ENCODE measurements at places on chromosomes 3 and 15.

DNA sequence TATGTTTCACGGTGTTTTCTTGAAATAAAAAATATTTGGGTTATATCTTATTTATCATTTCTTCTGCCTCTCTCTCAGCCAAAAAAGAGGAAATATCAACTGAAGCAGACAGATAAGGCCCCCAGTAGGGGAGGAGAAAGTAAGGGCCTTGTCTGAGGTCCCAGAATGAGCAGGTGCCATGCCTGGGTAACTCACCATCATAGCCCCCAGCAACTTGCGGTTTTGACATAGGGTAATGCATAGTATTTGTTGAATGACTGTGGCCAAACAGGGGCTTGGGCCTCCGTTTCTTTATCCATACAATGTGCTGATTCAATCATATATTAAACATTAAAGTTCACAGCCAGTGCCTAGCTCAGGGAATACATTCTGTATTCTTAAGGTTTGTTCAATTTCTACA, 119.6 kb downstream of the ABI3BP start:
- no peak for DNase-seq

DNA sequence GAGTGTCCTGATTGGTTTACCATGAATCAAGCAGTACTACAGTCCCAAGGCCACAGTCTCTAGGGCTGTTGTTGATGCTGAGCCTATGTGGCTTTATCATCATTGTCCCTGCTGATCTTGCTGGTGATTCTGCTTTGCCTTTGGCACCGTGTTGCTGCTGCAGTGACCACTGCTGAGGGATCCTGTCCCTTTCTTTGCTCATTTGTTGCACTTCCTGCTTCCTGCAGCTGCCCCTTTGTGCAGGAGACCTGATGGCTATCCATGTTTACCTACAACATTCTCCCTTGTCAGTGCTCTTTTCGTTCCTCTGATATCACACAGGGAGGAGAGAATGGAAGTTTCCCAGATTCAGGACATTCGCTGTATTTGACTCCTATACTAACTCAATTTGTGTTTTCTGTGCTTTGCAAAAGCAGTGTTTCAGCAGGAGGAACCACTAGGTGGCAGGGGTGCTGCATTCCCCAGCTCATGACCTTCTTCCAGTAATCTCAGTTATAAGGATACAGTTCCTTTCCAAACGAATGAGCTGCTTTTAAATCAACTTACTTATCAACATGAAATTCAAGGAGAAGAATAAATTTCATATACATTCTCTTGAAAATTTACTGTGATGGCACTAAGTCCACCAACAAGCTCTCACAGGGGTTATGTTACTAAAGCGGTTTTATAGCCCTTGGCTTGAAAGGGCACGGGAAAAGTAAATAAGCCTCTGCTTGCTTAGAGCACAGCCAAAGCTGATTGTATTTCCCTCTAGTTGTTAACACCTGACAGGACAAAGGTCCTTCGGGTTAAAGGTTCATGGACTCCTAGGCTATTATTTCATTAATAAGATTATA, 9.7 kb upstream of the THUMPD3 start:
- peak; percentile 69 for DNase-seq

DNA sequence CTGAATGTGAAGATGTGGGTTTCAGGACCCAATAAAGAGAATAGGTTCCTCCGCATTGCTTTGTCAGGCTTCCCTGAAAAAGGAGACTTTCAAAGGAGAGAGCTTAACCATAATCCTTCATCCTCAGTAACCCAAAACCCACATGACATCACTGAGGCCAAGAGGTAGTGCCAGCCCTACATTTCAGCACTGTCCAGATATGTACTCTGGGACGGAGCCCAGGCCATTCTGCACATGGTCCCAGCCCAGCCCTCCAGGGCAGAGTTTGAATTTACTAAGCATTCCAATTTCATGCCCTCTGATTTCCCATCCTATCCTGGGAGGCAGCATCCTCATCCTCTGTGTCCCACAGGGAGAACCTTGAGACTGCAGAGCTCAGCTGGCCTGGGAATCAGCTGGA, 210.5 kb downstream of the GABRB3 start:
- no peak for DNase-seq

GRCh38 chr3:127068871-127069270, 86.0 kb downstream of the PLXNA1 start:
- DNase-seq = no peak

- no peak for DNase-seq
These were observed 2.2 kb upstream of the CD86 start for GRCh38 chr3:122052968-122053367.
